ENCODE measurements at places on chromosomes 12 and 14.

DNA sequence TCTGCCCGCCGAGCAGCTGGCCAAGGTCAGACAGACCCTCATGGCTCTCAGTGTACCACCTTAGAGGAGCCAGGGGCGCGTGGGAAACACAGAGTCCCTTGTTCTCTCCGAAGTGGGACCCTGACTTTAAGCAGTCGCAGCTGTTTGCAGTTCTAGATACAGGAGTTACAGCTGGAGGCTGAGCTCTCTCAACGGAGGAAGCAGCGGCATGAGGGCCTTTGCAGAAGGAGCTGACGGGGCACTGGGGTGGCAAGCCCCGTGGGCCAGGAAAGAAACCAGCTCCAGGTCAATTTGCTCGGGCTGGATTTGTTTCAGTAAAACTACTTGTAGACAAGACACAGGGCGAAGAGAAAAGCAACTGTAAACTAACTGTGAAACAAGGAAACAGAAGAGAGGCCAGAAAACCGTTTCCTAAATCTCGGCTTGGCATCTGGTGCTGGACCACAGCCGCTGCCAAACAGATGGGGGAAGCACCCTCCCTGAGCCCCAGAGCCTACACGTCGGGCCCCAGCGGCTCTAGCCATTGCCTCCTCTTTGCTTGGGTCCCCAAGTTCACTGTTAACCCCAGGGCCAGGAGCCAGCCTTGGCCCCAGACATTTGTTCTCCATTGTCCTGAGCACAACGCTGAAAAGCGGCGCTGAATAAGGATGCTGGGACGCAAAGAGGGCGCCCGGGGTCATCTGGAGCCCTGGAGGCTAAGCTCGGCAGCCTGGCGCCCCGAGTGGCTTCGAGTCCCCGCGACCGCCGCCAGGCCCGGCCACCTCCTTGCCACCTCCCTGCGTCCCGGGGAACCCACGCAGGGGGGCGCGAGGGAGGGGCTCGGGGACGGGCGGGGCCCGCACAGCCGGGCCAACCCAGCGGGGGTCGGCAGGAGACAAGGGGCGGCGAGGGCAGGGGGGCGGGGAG lies 914 bp upstream of the PACS2 start:
- peak; percentile 57 for DNase-seq

DNA sequence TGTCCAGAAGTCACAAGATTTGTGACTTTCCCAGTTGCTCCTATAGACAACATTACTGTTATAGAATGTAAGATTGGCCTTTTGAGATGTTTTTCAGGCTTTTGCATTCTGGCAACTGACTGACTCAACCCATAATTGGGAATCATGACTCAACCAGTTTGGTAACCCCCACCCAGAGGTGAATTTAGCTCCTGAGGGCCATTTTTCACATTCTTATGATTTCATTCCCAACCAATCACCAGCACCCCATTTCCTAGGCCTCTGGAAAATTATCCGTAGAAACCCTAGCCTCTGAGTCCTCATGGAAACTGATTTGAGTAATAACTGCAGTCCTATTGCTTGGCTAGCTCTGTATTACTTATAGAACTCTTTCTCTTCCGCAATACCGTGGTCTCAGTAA lies 626.0 kb upstream of the SEL1L start:
- no peak for DNase-seq

DNA sequence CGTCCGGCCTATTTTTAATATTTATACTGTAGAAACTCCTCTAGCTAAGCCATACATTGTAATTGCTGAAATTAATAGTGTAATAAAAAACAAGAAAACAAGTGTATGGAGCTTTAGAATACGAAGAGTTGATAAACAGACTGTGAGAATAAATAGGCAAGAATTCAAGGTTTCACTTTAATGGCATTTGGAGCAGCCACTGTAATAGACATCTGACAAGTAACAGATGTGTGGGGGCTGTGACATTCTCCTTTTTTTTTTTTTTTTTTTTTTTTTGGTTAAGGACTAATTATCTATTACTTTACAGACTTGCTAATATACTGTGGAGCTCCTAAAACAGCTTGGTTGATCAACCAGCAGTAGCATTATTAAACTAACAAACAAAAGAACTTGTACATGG lies 42.1 kb upstream of the CFAP54 start:
- DNase-seq = no peak

- DNase-seq = no peak
Observed at GRCh38 chr14:90759370-90760077, 56.7 kb downstream of the TTC7B start.

DNA sequence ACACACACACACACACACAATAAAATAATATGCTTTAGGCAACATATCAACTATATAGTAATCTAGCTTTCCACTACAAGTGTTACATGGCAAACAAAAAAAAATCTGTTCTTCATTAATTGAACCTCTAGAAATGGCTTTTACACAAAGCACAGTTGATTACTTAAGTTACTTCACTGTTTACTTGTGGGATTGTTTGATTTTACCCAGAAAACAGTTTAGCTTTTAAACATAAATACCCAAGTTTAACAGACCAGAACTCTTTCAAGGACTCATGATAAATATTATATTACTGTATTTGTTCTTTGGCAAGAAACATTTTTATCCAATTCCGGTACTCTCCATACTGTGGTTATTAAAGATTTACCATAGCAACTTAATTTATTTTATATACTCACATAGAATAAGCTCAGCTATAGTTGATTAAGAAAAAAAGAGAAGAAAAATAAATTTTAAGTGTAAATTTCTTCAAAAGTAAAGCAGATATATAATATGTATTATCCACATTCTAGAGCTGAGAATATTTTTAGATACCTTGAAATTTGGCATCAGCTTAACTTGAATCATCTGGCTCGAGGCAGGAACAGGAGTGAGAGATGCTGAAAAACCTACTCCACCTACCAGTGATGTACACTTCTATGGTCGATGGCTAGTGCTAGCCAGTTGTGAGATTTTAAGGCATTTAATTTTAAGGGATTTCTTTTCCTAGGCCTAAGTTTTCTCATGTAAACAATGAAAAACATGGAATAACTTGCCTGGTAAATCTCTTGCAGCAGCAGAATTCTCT lies 126.0 kb downstream of the BTG1 start:
- no peak for DNase-seq

GRCh38 chr14:86518298-86518697 lies 988.4 kb downstream of the FLRT2 start:
- no peak for DNase-seq

GRCh38 chr12:84840356-84840755 lies 72.2 kb downstream of the SLC6A15 start:
- DNase-seq = no peak

DNA sequence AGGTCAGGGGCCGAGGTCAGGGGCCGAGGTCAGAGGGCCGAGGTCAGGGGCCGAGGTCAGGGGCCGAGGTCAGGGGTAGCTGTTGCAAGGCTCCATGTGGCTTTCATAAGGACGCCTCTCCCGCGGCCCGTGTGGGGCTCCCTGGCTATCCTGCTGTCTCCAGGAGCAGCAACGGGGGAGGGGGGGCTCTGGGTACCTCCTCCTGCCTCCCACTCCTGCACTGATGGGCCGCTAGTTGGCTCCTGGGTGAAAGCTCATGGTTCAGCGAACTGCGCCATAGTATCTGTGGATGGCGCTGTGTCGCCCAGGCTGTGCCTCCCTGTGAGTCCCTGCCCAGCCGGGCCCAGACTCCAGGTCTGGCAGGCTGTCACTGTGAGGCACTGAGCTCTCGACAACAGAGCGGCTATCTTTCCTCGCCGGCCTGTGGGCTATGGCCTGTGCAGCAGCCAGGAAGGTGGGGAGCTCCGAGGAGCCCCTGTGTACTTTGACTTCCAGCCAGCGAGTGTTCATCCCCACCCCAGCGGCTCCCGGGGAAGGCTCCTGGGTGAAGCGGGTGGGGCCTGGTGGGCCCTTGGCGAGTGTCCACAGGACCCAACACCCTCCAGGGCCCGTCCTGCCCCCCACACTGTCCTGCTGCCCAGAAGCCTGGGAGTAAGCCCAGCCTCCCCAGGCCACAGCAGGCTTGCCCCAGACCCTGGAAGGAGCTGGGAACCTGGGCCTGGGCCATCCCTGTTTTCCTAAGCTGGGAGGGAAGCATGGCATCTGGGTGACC lies 8.1 kb downstream of the RFLNA start:
- DNase-seq = no peak

GRCh38 chr14:97185186-97185585 lies 388.0 kb downstream of the VRK1 start:
- no peak for DNase-seq

All from NCI-H1092 (cell line).